ENCODE measurements at places on chromosomes 7 and 10.

DNA sequence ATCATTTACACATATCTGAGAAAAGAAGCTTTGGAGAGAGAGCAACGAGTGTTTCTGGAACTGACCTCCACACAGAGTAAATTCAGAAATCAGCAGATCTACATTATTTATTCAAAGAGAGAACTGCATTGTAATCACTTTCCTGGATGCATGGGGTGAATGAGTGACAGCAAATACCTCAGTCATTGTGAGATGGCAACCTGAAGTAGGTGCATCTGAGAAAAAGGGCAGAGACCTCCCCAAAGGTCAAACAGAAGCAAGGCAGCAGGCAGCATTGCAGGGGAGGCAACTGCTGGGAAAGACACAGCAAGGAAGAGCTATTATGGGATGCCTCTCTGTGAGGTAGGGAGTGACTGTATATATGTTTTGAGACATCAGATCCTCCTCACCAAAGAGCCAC lies 26.5 kb upstream of the SMIM30 start:
- DNase-seq, result no peak

DNA sequence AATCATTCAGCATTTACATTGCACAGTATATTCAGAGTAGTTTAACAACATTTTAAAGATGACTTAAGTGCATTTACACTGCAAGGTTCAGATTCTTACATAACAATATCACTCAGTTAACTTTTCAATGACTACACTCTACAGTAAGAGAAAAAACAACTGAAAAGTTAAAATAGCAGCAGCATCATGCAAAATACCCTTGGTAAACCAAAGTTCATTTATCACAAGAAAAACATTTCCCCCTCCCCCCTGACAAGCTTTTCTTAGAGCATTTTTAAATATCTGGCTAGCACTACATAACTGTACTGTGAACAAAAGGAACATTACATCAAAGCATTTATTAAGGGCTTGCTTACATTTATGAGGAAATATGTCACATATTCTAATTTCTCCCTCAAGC lies 179.5 kb upstream of the HGF start:
- no peak for DNase-seq

DNA sequence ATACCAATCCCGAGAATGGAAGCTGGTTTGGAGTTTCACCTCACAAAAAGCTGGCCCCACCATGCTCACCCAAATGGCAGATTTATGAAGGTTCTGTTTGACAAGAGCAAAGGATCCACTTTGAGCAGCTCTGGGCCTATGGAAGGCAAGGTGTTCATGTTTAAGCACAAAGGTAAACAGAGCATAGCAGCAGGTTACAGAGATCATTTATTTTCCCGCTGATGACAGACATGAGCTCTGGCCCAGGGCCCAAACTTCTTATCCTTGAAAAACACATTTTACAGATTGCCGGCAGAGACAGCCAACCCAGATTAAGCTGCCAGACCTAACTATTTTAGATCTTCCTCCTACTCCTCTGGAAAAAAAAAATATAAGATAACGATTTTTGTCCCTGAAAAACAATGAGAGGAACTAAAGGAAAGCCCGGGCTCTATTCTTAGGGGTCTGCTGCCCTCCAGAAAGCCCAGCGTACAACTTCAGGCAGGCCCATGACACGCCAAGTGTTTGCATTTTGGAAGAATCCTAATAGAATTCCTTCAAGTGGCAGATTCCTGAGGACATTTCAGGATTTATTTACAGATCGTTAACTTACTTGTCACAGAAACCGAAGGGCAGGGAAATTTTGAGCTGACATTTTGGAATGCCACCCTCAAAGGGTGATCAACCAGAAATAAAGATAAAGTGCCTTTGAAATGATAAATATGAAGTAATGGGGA lies 40.0 kb downstream of the SYPL1 start:
- no peak for DNase-seq

DNA sequence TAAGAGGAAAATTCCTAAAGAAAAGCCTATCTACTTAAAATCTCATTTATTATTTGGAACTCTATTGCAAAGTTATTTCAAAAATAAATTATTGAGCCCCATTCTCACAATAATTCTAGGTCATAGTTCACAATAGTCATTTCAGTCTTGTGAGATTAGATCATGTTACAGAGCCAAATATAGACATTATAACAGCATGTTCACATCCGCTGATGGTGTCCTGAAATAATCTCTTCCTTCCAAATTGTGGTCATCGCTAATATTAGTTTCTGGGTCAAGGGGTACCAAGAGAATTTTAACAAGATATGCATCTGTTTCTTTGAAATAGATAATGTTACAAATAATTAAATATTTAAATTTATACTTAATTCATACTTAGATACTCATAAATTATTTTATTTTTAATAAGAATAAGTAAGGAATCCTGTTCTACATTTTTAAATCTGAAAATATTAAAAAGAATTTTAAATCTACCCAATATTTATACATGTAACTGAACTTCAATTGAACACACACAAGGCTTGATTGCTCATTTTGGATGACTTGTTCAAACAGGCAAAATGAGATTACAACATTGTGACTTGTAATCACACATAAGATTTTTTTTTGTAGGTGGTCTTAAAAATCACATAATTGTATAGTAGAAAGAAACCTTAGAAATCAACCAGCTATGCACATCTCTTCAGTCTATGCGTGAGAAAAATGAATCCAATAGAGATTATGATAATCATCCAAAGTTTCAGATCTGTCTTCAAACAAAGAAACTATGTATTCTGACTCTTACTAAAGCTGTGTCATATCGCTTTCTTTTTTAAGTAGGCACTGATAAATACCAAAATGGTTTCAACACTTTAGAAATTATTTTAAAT lies 13.1 kb downstream of the GNAT3 start:
- DNase-seq, result no peak

- no peak for DNase-seq
Measured at GRCh38 chr10:85597006-85597405, 769.6 kb downstream of the GRID1 start.

DNA sequence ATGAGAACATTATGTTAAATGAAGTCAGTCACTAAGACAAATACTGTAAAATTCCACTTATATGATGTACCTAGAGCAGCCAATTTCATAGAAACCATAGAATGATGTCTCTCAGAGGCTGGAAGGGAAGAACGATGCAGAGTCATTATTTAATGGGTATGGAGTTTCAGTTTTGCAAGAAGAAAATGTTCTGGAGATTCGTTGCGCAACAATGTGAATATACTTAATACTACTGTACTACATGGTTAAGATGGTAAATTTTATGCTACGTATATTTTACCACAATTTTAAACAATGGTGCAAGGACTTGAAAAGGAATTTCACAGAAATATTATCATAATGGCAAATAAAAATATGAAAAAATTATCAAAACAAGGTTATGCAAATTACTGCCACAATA lies 972.6 kb downstream of the KCNMA1 start:
- no peak for DNase-seq

GRCh38 chr7:12089951-12090756 lies 120.9 kb upstream of the TMEM106B start:
- no peak for DNase-seq

Data from epithelial cell of proximal tubule (primary cell).